HTR-8/SVneo (cell line): ENCODE measurements at places on chromosomes 7 and 10.

DNA sequence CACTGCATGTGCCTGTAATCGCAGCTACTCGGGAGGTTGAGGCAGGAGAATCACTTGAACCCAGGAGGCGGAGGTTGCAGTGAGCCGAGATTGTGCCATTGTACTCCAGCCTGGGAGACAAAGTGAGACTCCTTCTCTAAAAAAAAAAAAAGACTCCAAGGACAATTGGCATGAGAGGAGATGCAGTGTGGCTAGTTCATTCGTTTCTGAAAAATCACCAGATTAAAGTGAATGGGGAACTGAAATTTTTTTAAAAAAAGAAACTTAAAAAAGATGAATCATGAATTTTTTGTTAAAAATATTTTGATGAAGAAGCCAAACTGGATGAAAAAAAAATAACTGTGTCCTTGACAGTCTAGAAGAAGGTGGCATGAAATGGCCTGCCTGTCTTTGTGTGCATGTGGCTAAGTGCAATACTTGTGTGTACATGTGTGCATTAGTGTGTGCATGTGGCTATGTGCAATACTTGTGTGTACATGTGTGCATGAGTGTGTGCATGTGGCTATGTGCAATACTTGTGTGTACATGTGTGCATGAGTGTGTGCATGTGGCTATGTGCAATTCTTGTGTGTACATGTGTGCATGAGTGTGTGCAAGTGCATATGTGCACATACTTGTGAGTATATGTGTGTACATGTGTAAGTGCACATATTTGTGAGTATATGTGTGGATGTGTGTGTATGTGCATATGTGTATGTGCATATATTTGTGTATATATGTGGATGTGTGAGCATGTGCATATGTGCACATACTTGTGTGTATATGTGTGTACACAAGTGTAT, 391.7 kb upstream of the KLF6 start:
- no peak for DNase-seq

DNA sequence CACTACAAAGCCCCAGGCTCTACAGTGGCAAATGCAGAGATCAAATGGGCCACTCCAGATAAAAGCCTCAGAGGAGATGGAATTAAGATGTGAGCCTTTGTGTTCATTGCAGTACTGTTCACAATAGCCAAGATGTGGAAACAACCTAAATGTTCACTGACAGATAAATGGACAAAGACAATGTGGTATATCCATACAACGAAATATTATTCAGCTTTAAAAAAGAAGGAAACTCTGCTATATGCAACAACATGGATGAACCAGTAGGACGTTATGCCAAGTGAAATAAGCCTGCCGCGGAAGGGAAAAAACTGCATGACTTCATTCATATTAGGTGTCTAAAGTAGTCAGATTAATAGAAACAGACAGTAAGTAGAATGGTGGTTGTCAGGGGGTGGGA, 170.5 kb upstream of the TBX20 start:
- no peak for DNase-seq

DNA sequence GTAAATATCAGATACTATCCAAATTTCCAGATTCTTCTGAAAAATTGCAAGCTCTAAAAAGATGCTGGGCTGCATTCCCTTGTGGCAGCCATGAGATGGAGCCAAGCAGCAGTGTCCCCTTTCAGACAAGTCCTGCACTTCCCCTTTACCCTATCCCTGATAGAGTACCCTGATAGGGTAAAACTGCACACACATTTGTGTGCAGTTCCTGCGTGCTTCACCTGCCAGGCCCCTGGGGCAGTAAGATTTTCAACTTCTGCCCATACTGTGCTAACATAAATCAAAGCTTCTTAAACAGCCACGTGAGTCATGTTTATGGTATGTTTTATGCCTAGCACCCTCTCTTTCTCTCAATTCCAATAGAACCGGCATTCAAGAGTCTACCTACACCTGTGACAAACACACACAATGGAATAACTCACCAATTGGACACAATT, 52.2 kb downstream of the IFIT5 start:
- peak; percentile 52 for DNase-seq

DNA sequence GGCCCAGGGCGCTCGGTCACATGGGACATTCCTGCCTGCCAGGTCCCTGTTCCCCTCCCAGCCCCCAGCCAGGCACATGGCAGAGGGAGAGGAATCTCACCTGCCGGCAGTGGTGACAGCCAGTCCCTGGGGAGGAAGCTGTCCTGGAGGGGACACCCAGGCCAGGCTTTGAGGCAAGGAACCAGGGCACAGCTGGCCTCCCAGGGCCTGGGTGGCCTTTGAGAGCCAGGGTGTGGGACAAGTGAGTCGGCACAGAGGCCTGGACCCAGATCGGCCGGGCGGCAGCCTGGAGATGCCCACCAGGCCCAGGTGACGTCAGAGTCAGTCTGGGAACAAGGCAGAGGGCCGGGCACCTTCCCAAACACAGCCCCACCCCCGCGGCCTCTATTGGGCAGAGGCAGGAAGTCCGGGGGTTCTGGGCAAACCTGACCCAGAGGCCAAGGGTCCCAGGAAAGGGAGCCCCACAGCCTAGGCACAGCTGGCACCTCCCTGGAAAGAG, 65.0 kb upstream of the CFAP46 start:
- no peak for DNase-seq

- no peak for DNase-seq
Observed at GRCh38 chr10:75356484-75356883, 45.1 kb downstream of the ZNF503 start.

GRCh38 chr7:129713544-129713943, 102.0 kb downstream of the NRF1 start:
- no peak for DNase-seq

DNA sequence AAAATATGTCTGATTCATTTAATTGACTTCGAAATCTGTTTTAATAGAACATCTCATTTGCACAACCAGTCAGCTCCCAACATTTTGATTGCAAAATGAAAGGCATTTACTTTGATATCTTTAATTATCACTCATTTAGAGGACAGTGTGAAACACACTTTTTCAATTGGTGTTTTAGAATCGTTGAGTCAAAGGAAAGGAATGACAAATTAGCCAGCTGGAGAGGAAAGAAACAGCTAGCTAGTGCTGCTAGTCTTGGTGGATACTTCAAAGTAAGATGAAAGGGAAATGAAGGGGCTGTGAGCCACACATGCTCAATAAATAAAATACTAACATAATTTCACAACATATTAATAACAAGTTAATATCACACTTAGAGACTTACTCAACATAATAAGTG, 570.2 kb downstream of the PHTF2 start:
- DNase-seq, result no peak

- DNase-seq, result no peak
Observed at GRCh38 chr10:91875779-91876178, 33.5 kb downstream of the FGFBP3 start.

DNA sequence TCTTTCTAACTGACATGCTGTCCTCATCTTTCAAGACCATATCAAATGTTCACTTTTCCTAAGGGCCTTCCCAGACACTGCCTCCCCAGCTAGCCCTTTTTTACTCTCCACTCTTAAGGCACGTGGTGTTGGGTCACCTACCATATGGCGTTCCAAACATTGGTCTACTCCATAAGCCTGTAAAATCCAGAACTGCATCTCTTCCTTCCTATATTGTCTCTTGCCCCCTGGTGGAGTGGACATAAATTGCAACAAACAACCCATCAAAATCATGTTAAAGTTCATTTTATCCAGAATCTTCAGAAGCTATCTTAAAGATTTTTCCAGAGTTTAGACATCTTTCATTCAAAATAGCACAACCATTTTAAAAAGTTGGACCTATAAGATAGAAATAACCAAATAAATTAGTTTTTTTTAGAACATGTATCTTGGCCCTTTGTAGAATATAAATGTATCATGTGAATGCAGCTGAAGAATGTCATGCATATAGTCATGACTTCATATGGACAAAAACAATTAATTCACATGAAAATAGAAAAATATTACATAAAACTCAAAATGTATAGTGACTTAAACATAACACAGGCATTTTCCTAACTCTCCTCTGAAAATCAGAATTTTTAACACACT, 180.6 kb upstream of the CHRM2 start:
- no peak for DNase-seq

DNA sequence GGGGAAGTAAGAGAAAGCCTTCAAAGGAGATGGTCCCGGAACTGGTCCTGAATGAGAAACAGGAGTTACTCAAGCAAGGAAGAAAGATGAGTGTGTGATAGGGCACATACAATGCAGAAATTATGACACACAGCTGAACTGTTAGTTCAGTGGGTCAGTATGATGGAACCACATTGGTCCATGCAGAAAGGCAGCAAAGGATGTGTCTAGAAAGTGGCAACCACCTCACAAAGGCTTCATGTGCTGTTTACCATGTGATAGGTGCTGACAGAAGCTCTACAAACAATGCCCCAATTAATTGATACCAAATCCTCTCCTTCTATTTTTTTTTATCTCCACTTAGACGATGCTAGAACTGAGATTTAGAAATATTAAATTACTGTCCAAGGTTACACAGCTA, 258.3 kb downstream of the RELN start:
- no peak for DNase-seq
